Stimulated activated CD8-positive, alpha-beta memory T cell treated with anti-CD3 and anti-CD28 coated beads, Interleukin-7, amount 100 ng/mL, for 24 hours (primary cell): ENCODE measurements at places on chromosomes 16 and 17.

- DNase-seq: no peak
Measured at GRCh38 chr16:1105888-1106620, 10.0 kb upstream of the C1QTNF8 start.

DNA sequence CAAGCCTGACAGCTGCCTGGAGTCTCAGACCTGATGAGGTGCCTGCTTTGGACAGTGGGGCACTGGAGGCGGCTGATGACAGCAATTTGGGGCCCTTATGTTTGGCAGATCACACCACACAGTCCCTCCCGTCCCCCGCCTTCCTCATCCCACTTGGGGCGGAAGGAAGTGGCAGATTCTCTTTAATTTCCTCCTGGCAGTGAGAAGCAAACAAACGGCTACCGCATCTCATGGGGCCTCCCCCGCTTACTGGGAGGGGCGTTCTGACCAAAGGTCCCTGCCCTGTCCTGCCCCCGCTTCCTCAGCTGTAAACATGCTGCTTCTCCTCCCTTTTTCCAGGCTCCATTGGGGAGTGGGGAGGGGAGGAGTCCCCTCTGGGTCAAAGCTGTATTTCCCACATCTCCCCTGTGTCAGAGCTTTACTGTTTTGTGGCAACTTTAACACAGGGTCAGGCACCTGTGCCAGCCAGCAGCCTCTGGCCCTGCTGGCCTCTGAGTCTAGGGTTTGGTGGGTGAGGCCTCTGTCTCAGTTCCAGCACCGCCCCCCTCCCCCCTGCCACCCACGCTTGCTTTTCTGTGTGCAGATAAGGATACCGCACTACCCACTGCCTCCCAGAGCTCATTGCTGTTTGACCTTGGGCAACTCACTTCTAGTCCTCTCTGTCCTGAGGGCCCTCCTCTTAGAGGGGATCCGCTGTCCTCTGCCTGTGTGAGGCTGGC lies 5.4 kb upstream of the NFATC3 start:
- peak; percentile 43 for DNase-seq

DNA sequence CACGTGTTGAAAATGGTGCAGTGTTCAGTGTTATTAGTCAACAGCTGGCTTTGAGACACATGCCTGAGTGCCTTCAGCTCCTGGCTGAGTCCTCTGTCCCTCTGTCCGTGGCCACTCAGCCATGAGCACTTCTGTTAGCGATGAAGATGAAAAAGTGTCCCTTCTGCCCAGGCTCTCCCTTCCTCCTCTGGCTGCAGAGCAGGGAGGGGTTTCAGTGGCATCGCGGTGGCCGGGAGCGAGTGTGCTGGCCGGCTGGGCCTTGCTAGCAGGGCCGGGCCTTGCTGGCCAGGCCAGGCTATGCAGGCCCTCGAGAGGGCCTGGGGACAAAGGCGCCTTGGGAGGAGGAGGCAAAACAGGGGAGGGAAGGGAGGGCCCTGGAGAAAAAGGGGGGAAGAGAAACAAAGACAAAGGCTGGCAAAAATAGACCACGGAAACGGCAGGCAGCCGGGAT lies 47.7 kb downstream of the CMIP start:
- DNase-seq: no peak

DNA sequence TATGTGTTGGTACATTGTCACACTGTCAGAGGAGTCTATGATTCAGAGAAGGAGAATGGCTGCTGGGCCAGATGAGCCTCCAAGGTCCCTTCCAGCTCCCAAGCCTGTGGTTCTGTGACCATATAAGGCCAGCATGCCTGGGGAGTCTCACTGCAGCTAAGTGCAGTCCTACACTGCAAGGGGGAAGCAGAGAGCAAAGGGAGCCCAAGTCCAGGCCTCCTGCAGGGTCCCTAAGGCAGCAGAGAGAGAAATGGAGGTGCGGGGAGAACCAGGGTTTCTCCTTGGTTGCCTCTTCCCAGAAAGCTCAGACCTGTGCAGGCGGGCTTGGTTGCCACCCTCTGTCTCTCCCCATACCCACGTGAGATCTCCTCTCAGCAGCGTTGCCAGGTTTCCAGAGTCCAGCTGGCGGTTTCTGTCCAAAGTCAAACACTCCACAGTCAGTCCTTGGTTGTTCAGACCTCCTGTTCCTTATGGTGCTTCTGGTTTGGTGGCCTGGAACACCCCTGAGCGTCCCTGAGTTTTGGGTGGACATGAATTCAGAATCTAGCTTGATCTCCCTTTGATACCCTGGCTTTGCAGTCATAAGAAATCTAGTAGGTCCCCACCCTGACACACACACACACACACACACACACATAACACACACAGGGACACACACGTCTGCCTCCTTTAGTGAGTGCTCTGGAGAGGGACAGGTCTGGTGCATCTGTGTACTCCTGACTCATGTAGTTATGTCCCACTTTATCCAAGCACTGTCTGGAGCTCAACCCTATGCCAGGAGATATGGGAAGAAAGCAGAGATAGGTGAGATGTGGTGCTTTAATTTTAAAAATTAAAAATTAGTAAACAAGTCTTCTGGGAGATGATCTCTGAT lies 78.8 kb downstream of the GNAO1 start:
- no peak for DNase-seq

- DNase-seq: no peak
Measured at GRCh38 chr16:48907906-48908634, 298.1 kb upstream of the N4BP1 start.

- DNase-seq: no peak
Measured at GRCh38 chr17:82091264-82092066, 6.6 kb downstream of the FASN start.

GRCh38 chr17:65470783-65471182 lies 90.7 kb downstream of the AXIN2 start:
- DNase-seq: no peak

- DNase-seq: no peak
Measured at GRCh38 chr17:41638941-41639340, 14.6 kb upstream of the KRT17 start.

DNA sequence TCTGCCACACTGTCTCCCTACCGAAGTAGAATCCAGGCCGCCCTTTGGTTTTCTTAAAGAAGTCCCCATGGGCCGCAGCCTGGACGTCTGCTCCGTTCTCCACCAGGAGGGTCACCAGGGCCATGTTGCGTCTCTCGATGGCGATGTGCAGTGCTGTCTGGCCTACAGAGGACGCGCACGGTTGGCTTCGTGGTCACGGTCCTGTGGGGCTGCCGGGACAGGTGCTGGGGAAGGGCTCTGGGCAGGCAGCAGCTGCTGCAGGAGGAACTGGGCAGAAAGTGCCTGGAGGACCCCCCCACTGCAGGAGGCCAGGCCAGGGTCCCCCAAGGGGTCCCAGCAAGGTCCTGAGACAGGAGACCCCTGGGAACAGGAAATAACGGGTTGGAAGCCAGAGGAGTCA lies 19.0 kb downstream of the TRPV1 start:
- no peak for DNase-seq

GRCh38 chr16:4098501-4098900 lies 17.7 kb downstream of the ADCY9 start:
- no peak for DNase-seq

DNA sequence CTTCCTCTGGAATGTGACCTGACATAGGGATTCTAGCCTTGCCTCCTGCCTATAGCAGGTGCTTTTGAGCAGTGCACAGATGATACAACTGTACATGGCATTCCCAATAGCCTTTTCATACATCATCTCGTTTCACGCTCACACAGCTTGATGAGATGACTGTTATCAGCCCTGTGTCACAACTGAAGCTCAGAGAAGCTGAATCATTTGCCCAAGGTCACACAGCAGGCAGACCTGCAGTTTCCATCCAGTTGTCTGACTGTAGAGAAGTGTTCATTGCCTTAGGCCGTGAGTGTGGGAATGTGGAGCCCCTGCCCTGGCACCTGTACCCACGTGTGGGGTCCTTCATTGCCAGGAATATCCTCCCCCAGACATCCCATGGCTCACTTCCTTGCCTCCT lies 20.1 kb downstream of the WFDC1 start:
- DNase-seq: no peak

- no peak for DNase-seq
Measured at GRCh38 chr17:60167065-60167741, 17.4 kb downstream of the CA4 start.

DNA sequence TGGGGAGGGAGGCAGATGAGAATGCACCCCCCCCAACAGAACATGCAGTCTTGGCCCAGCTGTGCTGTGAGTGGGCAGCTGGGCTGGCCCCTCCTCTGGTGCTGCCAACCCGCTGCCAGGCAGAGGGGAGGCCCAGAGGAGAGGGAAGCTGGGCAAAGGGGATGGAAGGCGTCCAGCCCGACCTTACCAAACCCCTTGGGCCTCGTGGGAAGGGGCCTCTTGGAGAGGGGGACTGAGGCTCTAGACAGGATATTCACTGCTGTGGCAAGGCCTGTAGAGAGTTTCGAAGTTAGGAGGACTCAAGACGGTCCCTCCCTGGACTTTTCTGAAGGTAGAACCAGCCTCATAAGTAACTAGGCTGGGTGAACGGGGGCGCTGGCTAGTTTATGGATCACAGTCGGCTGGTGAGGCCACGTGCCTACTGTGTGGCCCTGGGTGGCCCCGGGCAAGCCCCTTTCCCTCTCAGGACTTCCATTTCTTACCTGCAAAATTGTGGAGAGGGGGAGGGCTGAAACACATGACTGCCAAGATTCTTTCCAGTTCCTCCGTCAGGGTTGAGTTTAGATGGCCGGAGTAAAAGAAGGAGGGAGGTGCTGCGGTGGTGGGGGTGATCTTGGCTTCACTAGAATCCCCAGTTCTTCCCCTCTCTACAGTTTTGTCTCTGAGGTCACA lies 857 bp upstream of the STAT5A start:
- peak; percentile 12 for DNase-seq

- DNase-seq: no peak
Measured at GRCh38 chr17:52660692-52661091, 502.2 kb upstream of the CA10 start.

DNA sequence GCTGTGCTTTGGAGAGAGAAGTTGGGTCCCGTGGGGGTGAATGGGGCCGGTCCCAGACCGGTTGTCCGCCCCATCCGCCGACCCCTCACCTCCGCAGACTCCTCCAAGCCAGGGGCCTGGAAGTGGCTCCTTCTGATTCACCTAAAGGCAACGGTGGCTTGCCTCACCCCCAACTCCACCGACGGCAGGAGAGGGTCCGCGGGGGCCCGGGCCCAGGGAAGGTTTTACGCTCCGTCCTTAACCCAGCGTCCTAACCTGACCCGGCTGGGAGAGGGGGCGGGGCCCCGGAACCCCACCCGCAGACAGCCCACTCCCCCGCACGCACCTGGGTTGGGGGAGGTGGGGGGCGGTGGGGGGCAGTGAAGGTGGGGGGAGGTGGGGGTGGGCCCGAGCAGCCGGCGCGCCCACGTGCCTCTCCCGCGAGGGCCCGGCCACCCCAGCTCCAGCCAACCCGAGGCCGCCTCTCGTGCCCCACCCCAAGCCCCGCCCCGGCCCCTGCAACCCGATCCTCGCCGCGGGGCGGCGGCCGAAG lies 12.7 kb upstream of the CD300A start:
- peak; percentile 42 for DNase-seq

DNA sequence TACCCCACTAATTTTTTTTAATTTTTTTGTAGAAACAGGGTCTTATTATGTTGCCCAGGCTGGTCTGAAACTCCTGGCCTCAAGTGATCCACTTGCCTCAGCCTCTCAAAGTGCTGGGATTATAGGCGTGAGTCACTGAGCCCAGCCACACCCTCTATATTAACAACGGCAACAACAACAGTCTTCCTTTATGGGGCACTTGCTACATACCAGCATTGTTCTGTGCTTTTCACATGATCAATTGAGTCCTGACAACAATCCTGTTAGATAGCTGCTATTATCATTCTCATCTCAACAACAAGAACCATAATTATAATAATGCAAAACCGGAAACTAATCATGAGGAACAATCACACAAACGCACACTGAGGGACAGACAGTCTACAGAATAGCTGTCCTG lies 12.6 kb upstream of the ARL5C start:
- no peak for DNase-seq
